ENCODE measurements at places on chromosomes 2 and 18.

DNA sequence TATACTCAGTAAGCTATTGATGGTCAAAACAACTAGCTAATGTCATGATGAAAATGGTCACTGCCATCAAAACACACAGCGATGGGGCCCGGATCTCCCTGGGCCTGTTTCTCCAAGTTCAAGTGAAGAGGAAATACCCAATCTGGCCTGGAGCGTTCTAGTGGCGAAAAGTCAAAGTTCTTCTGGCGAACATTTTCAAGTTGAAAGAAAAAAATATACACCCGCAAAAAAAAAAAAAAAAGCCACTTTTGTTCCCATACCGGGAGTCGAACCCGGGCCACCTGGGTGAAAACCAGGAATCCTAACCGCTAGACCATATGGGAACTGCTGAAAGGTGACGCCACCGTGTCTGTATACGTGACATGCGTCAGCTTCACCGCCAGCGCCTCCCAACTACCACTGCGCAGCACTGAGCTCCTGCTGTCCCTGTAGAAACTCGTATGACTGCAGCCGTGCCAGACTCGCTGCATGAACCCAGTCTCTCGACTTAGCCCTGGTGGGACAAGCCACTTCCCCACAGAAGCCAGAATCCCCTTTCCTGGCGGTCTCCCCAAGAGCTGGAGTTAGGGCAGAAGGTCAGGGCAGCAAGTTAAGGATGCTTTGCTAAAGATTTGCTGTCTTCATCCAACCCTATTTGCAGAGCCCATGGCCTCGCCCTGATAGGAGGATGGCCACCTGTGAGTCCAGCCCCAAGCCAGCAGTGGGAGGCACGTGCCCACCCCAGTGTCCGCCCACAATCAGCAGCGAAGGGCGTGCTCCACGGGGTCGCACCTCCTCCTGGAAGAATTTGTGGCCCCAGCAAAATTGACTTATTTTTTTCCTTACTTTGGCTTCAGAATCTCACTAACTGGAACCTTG, 5.6 kb upstream of the IMP4 start:
- peak; percentile 56 for DNase-seq

- DNase-seq: no peak
These were observed 911.6 kb downstream of the EPHA4 start for GRCh38 chr2:220660277-220661145.

- no peak for DNase-seq
These were observed 194.4 kb downstream of the SH3BP4 start for GRCh38 chr2:235146206-235146605.

DNA sequence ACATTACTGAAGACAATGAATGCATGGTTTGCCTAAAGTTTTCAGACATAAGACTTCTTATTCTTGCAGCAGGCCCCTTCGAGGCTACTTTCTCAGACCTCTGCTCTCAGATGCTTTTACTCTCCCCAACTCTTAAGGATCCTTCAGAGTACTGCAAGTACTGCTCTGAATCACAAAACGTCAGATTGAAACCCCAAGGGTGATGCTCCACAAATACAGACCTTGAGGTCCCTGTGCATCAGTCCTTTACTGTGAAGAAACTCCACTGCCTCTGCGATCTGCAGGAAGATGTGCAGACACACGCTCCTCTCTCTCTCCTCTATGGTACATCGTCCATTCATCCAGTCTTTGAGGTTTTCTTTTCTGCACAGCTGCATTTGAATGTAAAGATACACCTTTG, 52.8 kb downstream of the EIF2AK3 start:
- no peak for DNase-seq

DNA sequence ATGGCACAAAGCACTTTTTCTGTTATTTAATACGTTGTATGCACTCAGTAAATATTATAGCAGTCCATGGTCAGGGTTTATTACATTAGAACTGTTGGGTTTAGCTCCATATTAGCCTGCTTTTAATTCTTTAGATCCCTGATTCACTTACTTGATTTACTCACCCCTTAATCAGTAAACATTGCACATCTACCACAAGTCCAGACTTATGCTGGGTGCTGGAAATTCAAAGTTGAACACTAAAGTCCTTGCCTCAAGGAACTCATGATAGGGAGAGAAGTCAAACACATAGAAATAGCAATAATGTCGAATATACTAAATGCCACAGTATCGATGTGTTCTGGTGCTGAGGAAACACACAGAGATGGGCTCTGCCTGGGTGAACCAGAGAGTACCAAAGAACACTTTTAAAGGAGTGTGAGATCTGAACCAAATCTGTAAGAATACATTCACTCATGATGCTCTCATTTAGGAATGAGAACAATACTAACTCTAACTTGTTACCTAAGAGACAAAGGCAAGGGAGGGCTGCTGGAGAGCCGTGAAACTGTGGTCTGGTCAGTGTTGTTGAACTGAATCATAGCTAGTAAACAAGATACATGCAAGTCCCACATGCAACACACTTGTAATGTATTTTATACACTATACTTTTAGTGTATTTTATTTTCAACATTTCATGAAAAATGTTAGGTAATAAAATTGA, 4.9 kb downstream of the STAT4 start:
- no peak for DNase-seq

- no peak for DNase-seq
These were observed 87.1 kb downstream of the GPR39 start for GRCh38 chr2:132503701-132504100.

- no peak for DNase-seq
These were observed 86.8 kb upstream of the NEDD4L start for GRCh38 chr18:57957210-57957609.

- no peak for DNase-seq
These were observed 1.1 kb downstream of the RPL37A start for GRCh38 chr2:216499641-216500218.

DNA sequence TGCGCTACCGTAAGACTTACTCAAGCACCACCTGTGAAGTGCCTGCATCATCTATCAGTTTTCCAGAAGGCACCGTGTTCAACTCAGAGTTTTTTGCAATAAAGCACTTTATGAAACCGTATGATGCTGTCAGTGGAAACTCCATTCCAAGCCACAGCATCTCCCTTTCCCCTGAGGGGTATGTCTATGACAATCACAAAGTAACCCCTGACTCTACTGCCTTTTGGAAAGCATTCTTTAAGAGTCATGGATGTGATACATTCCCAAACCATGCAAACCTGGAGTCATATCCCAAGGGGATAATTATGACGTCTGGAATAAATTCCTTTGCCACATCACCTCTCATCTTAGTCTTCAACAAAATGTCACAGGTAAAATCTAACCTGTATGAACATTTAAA, 39.2 kb downstream of the UNC50 start:
- DNase-seq: no peak

GRCh38 chr2:54722641-54723040, 821 bp upstream of the EML6 start:
- DNase-seq: no peak

DNA sequence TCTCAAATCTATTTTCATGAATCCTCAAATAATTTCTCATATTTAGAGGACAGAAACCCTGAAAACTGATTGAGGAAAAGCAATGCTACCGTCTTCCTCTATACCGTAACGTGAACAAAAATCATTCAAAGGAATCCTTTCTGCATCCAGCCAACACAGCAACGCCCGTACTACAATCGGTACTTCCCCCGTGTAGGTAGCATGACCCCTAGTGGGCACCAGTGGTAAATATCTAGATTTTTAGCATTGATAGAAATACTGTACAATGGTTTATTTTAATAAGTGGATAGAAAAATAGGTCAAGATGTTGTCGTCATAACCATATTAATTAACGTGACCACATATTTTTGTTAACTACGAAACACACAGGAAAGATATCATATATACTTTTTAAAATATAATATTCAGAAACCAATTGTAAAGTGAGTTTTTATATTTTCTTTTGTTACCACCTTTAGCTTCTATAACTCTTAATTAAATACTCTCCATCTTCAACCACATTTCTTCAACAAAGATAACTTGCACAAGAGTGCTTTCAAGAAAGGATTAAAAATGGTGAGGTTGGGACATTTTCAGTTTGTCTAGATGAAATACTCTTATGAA, 194.1 kb downstream of the SS18 start:
- DNase-seq: peak; percentile 32

GRCh38 chr2:237413777-237414661, at the start of gene COL6A3:
Gene COL6A3, minus strand, starts transcription at chr2:237414164. Its CDS starts 17,347 bp downstream, at chr2:237396817.
- no peak for DNase-seq

GRCh38 chr2:33131749-33132148, 185.0 kb downstream of the LTBP1 start:
- no peak for DNase-seq

DNA sequence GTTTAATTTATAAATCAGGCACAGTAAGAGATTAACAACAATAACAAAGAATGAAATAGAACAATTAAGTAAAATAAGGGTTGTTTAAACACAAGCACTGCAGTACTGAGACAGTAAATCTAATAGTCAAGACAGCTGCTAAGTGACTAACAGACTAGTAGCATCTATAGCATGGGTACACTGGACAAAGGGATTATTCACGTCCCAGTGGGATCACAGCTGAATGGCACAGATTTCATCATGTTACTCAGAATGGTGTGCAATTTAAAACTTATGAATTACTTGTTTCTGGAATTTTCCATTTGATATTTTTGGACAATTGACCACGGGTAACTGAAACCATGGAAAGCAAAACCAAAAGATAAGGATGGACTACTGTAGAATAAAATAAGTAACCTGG, 161.9 kb upstream of the DAPL1 start:
- no peak for DNase-seq

- DNase-seq: no peak
These were observed 127.4 kb downstream of the TGIF1 start for GRCh38 chr18:3577281-3577855.

DNA sequence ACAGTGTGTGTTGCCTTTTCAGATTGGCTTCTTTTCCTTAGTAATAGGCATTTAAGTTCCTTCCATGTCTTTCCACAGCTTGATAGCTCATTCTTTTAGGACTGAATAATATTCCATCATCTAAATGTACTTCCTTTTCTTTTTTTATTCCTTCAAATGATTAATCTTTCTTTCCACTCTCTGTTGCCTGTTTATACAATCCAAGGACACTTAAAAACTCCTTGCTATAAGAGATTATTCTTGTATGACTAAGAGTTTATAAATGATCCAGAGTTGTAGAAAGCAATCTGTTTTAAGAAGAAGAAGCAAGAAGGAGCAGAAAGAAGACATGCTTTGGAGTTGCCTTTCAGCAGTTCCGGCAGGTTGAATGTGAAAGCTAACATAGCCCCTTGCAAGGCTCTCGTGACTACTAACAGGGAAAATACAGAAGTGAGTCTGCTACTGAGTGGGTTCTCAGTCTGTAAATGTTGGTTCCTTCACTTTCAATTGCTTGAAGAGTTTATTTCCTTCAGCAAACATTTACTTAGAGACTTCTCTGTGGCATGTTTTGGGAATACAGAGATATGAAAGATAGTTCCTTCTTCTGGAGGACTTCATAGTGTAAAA, 123.0 kb downstream of the PMAIP1 start:
- no peak for DNase-seq

- DNase-seq: no peak
These were observed 135.6 kb upstream of the LGALSL start for GRCh38 chr2:64318476-64318748.

- DNase-seq: no peak
These were observed 99.2 kb downstream of the SOX11 start for GRCh38 chr2:5791371-5791770.

DNA sequence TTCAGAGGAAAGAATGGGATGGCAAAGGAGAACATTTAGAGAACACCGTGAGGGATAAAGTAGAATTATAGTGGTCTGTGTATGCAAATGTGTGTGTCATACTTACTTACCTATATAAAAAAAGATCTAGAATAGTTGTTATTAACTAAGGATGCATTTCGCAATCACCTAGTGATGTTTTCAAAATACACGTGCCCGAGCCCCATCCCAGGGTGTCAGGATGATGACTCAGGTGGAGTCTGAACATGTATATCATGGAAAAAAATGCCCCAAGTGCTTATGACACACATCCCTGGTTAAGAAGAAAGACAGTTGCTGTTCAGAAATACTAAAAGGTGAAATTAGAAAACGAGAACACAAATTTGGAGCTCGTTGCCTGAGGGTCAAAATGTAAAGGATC, 109.0 kb downstream of the CERS6 start:
- no peak for DNase-seq

DNA sequence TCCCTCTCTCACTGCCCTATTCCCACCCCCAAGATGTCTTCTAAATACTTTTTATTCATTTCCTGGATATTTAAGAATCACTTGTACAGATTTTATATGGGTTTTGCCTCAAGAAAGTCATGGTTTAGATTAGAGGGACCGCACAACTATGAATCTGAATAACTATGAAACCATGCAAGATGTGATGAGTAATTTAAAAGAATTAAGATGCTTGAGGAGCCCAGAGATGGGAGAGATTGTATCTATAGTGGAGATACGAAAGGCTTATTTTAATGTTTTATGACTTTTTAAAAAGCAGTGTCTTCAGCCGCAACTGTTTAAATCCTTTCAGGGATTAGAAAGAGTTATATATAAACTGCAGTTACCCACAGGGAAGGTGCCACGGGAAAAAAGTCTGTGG, 324.1 kb downstream of the LPIN1 start:
- DNase-seq: no peak

DNA sequence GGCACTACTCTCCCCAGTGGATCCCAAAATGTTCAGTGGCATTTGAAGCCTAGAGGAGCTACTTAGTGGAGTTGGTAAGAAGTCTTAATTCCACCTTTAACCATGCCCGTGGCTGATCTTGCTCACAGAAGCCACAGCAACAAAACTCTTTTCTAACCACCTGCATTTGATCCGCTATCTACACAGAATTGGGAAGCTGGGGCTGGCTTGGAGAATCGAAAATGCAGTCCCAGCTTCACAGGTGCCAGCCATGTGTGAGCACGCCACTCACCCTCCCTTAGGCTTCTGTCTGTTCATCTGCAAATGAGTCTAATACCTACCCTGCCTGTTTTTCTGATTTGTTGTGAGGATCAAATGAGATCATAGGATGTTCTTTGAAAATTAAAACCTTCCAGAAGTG, 182.6 kb downstream of the BCL11A start:
- no peak for DNase-seq

DNA sequence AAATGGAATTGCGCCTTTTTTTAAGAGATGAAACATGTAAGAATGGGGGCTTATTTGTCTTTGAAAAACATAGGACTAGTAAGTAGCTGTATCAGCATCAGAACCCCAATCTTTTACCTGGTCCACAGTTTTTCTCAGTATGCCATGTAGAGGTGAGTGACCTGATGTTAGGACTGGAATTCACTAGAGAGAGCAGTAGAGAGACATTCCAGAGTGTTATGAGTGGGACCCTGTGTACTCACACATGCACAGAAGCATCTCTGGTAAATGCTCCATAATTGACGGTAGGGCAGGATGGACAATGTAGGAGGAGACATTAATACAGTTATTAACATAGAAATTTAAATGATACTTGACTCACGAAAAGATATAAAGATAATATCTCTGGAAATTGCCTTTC, 1.4 kb upstream of the GALNT13 start:
- no peak for DNase-seq

- no peak for DNase-seq
These were observed 174.0 kb upstream of the SLC14A2 start for GRCh38 chr18:45441110-45441847.

DNA sequence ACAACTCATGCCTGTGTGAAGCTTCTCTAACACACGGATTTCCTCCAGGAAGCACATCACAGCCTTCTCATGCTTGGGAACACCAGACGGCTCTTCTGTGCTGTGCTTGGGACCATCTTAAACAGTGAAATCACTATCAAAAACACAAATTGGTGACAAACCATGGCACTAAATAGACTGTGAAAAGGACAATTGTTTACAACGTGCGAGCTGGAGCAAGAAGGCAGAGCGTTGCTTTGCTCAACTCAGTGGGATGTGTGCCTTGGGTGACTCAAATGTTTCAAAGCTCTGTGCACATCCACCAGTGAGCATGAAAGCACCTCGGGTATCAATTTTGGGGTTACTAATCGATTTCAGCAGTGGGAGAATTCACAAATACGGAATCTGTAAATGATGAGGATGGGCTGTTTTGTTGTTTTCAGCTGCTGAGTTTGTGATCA, 182.4 kb upstream of the ARL4C start:
- no peak for DNase-seq

All from CD4-positive, alpha-beta T cell treated with Interleukin-10 for 1 hour (primary cell).